ENCODE measurements at places on chromosomes 7 and 10.

- DNase-seq = no peak
Measured at GRCh38 chr10:3323865-3324498, 151.4 kb upstream of the PITRM1 start.

GRCh38 chr7:5689118-5689517 is 92.3 kb downstream of the RNF216 start:
- DNase-seq = no peak

DNA sequence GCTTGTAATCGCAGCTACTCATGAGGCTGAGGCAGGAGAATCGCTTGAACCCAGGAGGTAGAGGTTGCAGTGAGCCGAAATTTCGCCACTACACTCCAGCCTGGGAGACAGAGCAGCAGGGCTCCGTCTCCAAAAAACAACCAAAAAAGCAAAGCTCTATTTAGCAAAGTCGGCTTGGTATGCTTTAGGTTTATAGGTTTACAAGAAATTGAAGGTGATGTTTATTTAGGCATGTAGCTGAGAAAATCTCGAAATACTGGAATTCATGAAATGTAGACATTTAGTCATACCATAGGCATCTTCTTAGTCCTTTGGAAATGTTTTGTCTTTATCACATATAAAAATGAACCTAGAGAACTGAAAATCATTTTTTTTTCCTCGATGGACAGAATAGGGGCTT is 453.8 kb upstream of the ANKRD30A start:
- no peak for DNase-seq

GRCh38 chr7:34165466-34165865 is 260.1 kb downstream of the BMPER start:
- DNase-seq = no peak

Measured in activated naive CD4-positive, alpha-beta T cell (primary cell).